ENCODE measurements at places on chromosomes 12 and 14.

GRCh38 chr12:47272412-47273190 is 192.8 kb upstream of the AMIGO2 start:
- ATAC-seq, result no peak

GRCh38 chr12:54139019-54139418 is 49.8 kb downstream of the SMUG1 start:
- no peak for ATAC-seq

DNA sequence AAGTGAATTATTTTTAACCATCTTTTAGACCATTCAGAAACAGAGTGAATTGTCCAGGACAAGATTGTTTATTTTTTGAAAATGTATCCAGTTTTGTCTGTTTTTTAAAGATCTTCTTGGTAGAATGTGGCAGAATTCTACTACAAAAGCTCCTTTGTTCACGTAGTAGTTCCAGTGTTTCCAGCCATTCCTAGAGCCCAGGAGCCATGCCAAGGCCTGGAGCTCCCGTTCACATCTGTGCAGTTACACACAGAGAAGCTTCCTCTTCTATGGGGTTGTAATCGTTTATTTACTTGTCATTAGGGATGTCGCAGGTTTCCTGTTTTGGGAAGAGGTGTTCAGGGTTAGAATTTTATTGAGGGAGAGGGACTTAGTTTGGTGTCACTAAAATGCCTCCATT is 409.8 kb downstream of the NPAS3 start:
- ATAC-seq, result no peak

- ATAC-seq, result no peak
Measured at GRCh38 chr12:104524034-104524832, 67.5 kb downstream of the CHST11 start.

- no peak for ATAC-seq
Measured at GRCh38 chr12:104334581-104334980, 31.0 kb downstream of the EID3 start.

- no peak for ATAC-seq
Measured at GRCh38 chr14:44567997-44568396, 60.9 kb upstream of the FSCB start.

DNA sequence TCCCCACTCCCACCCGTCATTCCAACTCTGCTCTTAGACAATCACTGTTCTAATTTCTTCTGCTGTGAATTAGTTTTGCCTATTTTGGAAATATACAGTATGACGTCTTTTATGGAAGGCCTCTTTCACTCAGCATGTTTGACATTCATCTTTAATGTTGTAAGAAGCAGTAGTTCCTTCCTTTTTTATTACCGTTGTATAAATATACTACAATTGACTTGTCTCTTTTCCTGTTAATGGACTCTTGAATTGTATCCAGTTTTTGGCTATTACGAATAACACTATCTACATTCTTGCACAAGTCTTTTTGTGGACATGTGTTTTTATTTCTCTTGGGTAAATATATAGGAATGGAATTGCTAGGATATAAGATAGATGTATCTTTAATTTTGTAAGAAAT is 4.9 kb upstream of the PMCH start:
- ATAC-seq, result no peak

DNA sequence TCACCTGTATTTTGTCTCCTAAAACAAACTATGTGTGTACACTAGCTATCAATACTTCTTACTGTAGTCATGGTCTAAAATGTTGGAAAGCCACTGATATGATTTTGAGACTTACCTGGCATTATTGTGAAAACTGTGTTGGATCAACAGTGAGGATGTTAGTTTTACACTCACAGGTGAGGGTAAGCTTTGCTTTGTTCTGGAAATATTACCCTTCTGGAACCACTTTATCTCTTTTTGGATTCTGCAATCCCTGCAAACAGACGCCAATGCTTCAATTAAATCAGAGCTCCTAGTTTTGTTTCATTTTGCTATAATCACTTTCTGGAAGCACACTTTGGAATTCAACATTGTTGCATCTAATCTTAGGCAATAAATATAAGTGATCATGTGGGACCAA is 223.3 kb downstream of the RPS29 start:
- ATAC-seq, result no peak

GRCh38 chr14:21185491-21185890 is 29.6 kb upstream of the OR5AU1 start:
- no peak for ATAC-seq
